ENCODE measurements at places on chromosomes 6 and 20.

GRCh38 chr20:4916971-4917881, 84.1 kb downstream of the SLC23A2 start:
- no peak for DNase-seq

- DNase-seq = no peak
These were observed 9.6 kb upstream of the CPNE5 start for GRCh38 chr6:36848658-36849441.

- DNase-seq = no peak
These were observed 268.2 kb downstream of the SAMD5 start for GRCh38 chr6:147776631-147777213.

DNA sequence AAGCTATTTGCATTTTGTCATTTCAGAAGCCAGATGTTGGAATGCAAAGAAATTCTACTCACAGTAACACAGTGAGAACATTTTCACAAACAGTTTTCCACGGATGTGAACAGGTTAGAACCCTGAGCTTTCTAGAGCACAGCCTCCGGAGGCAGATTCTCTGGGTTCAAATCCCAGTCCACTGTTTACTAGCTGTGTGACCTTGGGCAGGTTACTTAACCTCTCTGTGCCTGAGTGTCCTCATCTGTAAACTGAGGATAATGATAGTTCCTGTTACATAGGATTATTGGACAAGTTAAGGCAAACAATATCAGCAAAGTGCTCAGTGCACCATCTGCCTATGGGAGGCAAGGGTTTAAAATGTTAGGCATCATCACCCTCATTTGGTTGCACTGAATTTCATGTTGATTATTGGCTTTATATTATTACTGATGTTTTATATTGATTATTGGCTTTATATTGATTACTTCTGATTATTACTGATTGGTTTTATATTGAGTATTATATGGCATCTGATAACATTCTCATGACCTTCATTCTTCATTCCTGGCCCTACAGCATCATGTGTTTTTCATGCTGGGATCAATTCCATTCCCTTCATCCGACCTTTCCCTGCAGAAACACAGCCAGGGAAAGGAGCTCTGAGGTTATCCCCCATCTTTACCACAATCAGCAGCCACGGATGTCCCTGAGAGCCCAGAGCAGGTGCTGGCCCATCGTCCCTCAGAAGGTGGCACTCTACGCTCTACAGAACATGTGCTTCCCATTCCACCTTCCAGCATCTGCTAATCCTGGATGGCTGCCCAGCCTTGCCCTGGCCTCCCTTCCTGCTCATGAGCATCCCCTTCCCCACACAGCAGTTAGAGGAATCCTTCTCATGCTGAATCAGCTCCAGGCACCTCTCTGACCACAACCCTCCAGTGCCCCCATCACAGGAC, 283.1 kb downstream of the PREX1 start:
- no peak for DNase-seq

DNA sequence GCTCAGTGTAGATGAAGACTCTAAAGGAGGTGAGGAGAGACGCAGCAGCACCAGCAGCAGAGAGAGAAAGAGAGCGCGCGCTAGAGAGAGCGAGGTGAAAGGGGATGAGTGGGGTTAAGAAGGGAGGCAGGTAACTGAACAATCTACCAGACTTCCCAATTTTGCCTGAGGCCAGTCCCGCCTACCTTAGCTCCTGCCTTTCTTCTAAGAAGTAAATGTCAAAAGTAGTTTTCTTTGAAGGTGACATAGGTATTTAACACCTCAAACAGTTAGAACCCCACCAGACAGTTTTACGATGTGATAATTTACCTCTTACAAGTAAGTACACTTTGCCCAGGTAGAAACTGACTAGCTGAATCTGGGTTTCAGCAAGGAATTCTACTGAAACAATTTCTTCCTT, 132.0 kb upstream of the EEF1E1 start:
- no peak for DNase-seq

DNA sequence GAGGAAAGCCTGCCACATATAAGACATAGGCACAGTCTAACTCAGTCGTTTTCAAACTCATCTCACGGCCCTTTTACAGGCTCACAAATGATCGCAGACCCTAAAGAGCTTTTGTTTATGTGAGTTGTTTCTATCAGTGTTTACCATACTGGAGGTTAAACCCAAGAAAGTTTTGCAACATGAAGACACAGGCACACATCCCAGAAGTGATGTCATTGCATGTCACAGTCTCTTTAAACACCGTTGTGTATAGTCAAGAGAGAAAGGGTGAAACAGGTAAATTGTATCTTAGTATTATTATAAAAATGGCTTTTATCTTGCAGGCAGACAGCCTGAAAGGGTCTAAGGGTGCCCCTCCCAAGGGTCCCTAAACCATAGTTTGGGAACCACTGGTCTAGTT, 96.7 kb downstream of the BACH2 start:
- DNase-seq = no peak

DNA sequence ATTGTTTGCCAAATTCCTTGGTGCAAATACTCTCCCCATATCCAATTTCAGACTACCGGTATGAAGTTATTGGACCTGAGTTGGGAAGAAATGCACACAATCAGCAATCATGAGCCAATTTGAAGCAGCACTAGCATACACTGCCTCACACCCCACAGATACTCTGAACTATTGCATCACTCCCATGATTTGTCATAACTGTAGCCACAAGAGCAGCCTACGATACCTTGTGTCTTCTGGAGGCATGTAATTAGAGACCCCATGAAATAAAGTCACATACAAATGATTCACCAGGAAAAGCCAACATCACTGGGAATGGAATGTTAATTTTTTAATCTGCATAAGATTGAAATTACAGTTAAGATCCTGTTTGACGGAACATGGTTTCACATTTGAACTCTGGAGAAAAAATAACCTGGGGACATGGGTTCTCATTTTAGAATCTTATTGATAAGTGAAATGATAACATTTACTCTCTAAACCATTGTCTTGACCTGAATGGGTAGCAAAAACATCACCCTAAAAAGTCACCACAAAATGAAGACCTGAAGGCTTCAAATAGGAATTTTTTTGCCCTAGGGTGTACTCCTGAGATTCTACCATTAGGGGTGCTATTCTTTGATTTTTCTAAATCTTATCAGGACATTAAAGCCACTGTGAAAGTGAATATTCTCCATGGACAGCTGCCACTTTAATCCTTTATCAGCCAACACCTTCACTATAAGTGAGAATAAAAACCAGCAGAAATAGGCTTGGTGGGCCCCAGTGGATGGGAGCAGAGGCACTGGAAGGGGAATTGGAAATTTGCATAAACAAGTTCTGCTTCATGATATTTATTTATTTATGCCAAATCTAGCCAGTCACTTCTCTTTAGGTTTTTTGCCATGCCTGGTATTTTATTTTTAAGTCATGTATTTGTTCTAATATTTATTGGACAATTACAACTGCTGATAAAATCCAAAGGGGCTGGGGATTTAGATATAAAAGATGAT, 34.5 kb upstream of the HBS1L start:
- DNase-seq = peak; percentile 84

GRCh38 chr6:106272287-106272686, 53.3 kb downstream of the ATG5 start:
- DNase-seq = no peak

DNA sequence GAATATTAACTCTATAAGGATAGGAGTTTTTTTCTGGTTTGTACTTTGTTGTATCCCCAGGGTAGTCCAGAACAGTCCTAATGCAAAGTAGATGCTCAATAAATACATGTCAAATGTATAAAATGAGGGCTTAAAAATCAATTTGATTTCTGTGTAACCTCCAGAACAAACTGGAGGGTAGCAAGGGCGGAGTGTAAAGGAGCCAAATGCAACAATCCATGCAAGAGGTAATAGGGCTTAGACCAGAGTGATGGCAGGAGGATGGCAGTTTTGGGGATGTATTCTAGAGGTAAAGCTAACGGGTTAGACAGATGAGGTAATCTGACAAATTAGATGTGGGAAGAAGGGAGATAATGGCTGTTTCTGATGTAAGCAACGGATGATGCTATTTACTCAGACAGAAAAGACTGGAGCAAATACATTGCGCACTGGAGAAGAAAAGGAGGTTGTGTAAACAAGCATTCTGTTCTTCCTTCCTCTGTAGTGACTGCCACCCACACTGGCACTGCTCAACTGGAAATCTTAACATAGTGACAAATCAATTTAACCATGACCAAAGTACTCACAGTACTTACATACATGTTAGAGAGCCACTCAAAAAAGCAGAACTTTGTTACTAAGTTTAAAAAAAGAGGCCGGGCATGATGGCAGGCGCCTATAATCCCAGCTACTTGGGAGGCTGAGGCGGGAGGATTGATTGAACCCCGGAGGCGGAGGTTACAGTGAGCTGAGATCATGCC, 2.0 kb downstream of the ZNF318 start:
- no peak for DNase-seq

DNA sequence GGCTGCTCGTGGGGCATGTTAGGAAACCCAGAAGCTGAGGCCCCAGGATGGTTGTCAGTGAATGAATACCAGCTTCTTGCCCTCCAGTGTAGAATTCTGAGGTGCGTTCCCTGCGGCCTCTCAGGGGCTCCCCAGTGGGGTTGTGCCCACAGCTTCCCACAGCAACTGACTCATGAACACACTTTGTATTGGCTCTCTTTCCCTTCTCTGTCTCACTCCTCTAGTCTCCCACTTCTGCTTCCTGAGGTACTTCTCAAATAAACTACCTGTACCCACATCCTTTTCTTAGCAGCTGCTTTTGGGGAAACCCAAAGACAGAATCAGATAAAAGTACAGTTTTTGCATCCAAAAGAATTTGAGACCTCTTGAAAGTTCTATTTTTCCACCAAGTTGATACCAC, 107.7 kb upstream of the JAG1 start:
- no peak for DNase-seq

DNA sequence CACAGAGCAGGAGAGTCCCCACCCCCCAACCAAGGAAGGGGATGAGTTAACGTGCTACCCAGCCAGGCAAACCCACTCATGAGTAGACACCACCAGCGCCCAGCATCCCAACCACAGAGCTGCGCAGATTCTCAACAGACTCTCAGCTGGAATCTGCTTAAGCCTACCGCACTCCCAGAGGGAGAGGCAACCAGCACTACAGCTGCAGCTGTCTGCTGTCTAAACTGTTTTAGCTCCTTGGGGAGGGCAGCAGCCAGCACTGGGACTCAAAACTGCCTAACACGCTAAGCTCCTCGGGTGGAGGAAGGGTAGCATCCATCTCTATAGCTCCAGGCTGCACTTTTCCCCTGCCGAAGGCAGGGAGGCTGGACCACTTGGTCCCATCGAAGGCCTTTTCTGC, 539.8 kb downstream of the EPHA7 start:
- no peak for DNase-seq

GRCh38 chr6:137248702-137249101, 29.5 kb upstream of the IFNGR1 start:
- no peak for DNase-seq

- DNase-seq = no peak
These were observed 20.4 kb downstream of the PRSS16 start for GRCh38 chr6:27267857-27268434.

DNA sequence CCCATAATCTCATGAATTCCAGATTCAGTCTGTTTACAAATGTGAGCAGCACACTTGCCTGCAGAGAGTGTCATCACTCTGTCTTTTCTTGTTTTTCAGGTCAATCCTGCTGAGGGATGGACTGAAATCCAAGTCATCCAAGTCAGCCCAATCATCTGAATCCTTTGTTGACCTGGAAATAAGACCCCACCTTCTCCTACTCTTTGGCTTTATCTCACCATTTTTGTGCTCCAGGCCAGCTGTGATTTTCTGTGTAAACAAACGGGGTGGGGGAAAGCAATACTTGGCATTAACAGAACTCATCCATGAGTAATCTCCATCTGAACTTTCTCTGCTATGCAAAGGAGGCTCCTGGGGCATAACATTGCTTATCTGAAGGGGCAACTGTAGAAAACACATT, 16.9 kb upstream of the GSTA4 start:
- DNase-seq = no peak

DNA sequence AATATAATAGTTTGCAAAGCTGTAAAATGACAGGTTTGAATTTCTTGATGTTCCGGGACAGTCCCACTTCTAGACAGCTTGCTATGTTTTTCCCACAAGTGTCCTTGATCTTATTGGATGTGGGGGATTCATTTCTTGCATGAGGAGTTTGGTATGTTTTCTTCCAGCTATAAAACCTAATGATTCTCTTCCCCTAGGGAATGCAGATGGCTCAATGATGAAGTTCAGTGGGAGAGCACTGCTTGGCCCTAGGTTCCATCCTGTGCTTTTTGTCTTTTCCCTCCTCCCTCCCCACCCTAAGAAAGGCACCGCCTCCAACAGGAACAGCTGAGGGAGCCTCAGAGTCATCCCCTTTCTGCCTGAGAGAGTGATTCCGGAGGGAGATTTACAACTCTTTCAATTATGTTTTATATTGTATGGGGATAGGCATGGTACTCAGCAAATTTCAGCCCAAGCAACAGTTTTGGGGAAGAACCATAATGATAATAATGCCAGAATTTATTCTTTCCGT, 149.2 kb downstream of the PHACTR1 start:
- DNase-seq = no peak

- no peak for DNase-seq
These were observed 85.0 kb upstream of the IFNGR1 start for GRCh38 chr6:137304020-137304780.

GRCh38 chr20:415820-416322, 7.8 kb downstream of the RBCK1 start:
- no peak for DNase-seq

GRCh38 chr6:104537872-104538271, 321.8 kb downstream of the HACE1 start:
- DNase-seq = no peak

DNA sequence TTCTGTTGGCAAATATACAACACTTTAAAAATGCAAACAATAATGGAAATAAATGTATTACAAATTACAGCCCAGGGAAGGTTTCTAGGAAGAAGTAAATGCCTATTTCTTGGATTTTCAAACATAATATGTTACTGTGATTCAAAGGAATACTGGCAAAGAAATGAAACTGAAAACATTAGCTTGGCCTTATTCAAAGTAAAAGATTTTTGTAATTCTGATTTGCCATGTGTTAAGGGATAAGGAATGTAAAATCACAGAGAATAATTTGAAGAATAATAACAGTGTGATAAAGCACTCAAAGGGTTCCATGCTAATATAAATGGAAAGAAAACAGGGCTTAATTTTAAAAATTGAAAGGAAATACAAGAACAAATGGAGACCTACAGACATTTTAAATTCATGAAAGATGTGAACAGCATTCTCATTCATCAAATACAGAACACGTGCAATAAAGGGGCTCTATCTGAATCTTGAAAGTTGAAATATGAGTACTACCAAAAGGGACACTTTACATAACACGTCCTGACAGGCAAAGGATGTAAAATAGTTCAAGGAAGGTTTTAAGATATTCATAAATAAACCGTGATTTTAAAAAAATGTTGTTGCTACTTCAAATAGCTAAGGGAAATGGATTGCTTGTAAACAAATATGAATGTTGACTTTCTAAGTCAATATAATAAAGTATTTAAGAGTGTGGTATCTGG, 138.1 kb downstream of the RFPL4B start:
- DNase-seq = no peak

DNA sequence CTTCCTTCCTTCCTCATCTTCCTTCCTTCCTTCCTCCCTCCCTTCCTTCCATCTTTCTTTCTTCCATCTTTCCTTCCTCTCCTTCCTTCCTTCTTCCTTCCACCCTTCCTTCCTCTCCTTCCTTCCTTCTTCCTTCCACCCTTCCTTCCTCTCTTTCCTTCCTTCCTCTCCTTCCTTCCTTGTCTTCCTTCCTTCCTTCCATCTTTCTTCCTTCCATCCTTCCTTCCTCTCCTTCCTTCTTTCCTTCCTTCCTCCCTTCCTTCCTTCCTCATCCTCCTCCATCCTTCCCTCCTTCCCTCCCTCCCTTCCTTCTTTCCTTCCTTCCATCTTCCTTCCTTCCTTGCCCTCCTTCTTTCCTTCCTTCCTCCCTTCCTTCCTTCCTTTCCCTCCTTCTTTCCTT, 361.4 kb upstream of the TSHZ2 start:
- DNase-seq = no peak

Measured in fibroblast of skin of right quadriceps (primary cell).